ENCODE measurements at places on chromosomes 6 and 20. TPM values are rescaled to one million over a fixed set of nuclear protein-coding genes. Genes with fewer than 3 reads are reported as not detected.

Gene TCF21
- total RNA-seq = not detected

- no peaks in the 10 kb centered on the region for H3K27me3 ChIP-seq
- no peak for DNase-seq
- no peak overlapping the region for H3K27ac ChIP-seq
- no peaks in the 10 kb centered on the region for H3K36me3 ChIP-seq
- no peaks in the 10 kb centered on the region for H3K4me1 ChIP-seq
Measured at GRCh38 chr6:40854592-40854991, 184.4 kb downstream of the UNC5CL start.

DNA sequence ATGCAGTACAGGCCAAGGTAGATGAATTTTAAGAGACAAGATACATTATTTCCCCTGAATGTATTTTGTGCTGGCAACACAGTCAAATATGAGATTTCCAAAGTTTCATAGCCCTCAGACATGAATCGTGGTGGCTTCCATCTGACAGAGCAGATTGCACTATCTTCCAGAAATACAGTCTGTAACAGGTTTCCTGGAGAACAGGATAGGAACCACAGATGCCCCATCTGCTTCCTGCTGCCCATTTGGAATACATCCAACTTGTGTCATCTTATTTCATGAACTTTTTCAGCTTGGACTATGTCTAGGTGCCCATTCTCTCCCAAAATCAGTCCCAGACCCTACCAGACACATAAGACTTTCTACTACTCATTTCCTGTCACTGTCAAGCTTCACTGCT is 426.0 kb downstream of the KIF16B start:
- no peaks in the 10 kb centered on the region for H3K4me1 ChIP-seq
- no peak for DNase-seq
- no peaks in the 10 kb centered on the region for H3K27me3 ChIP-seq

DNA sequence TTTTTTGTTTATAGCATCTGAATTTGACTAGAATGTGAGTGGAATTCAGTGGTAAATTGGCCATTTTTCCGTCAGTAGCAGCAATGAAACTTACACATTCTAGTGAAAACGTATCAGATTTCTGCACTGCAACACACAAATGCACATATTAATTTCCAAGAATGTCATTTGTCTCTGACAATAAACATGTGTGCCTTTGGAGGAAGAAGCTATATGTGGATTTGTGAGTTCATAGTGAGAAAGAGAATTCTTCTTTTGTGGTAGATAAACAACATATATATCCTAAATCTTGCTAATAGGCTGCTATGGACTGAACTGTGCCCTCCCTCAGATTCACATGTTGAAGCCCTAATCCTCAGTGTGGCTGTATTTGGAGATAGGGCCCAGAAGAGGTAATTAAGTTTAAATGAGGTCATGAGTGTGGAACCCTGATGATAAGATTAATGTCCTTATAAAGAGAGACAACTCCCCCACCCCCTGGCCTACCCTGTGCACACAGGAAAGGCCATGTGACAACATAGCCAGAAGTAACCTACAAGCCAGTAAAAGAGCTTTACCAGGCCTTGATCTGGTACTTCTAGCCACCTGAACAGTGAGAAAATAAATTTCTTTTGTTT is 200.2 kb upstream of the EYA4 start:
- no peak overlapping the region for H3K27ac ChIP-seq
- no peaks in the 10 kb centered on the region for H3K27me3 ChIP-seq
- no peaks in the 10 kb centered on the region for H3K4me1 ChIP-seq
- H3K36me3 ChIP-seq = no peaks in the 10 kb centered on the region
- DNase-seq = no peak

DNA sequence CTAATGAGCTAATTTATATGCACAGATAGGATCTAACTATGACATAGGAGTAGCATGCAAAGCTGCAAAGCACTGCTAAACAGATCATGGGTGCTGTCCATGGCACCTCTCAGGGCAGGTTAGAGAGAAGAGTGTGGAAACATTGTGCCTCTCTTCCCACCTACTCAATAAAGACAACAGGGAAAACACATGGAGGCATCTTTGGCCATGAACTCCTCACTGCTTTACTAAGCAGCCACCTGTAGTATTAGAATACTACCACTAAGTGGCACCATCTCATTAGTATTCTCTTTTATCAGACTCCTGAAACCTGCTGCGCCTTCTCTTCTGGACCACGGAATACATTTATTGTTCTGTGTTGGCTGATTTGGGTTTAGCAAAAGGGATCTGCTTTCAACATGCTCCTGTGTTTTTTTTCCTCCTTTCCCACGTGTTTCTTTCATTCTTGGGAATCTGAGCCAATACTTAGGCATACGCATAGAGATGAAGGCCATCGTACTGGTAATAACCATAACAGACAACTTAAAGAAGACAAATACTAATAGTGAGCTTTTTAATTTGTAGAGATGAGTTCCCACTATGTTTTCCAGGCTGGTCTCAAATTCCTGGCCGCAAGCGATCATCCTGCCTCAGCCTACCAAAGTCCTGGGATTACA is 9.4 kb upstream of the HDDC2 start:
- H3K27ac ChIP-seq = no peak overlapping the region
- H3K27me3 ChIP-seq = peaks cover 7% of the 10 kb centered on the region
- H3K4me1 ChIP-seq = no peaks in the 10 kb centered on the region

GRCh38 chr6:156866220-156867015 is 89.2 kb downstream of the ARID1B start:
- no peaks in the 10 kb centered on the region for H3K36me3 ChIP-seq
- H3K4me1 ChIP-seq = peaks cover 61% of the 10 kb centered on the region
- DNase-seq = no peak
- H3K27ac ChIP-seq = no peak overlapping the region
- H3K4me3 ChIP-seq = no peak overlapping the region
- no peaks in the 10 kb centered on the region for H3K27me3 ChIP-seq

DNA sequence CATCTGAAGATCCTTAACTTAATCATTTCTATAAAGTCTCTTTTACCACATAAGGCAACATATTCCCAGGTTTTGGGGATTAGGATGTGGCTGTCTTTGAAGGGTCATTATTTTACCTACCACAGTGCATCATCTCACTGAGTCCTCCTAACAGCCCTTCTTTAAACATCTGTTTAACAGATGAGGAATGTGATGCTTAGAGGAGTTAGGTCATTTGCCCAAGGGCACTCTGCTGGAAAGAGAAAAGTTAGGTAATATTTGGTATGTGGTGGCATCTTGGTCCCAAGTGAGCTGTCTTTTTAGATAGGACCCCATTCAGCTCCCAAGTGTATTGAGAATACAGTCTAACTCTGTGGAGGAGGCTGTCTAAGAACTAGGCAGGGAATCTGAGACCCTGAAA is 11.0 kb downstream of the MMP24 start:
- no peaks in the 10 kb centered on the region for H3K4me1 ChIP-seq
- no peak for DNase-seq
- no peaks in the 10 kb centered on the region for H3K27me3 ChIP-seq

Gene KHDC1
- 1.7 TPM for total RNA-seq

- H3K27me3 ChIP-seq = no peaks in the 10 kb centered on the region
- H3K36me3 ChIP-seq = no peaks in the 10 kb centered on the region
- H3K4me1 ChIP-seq = no peaks in the 10 kb centered on the region
- no peak overlapping the region for H3K4me3 ChIP-seq
- no peak overlapping the region for H3K27ac ChIP-seq
- no peak for DNase-seq
Measured at GRCh38 chr6:74964871-74965441, 240.9 kb downstream of the COL12A1 start.

Gene SRXN1
- total RNA-seq = 7.4 TPM

DNA sequence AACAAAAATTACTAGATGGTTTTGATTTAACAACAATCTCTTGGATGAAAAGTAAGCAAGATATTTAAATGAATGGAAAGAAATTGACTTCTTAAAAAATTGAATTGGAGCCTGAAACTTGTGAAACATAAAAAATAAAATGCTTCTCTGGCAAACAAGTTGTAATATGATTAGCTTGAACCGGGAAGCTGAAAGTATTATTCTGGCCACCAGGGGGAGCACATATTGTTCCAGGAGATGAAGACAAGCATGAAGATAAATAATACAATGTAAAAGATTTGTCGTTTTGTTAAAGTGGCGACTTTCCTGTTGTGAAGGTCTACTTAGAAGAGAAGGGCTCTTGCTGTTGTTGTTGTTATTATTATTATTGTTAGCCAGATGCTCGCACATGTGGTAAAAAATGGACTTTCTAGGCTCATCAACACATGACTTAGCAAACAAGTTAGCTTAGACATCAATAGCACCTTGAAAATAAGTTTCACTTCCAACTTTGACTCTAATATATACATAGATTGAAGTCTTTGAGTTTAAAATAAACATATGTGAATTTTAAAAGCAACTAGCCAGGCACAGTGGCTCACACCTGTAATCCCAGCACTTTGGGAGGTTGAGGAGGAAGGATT is 14.2 kb downstream of the PAX1 start:
- H3K4me3 ChIP-seq = no peak overlapping the region
- no peak overlapping the region for H3K27ac ChIP-seq
- peak; percentile 6 for DNase-seq
- no peaks in the 10 kb centered on the region for H3K4me1 ChIP-seq

Gene EDN1
- 0.28 TPM for total RNA-seq

GRCh38 chr20:56002908-56003800 is 2.2 kb downstream of the CBLN4 start:
- H3K36me3 ChIP-seq = no peaks in the 10 kb centered on the region
- H3K4me1 ChIP-seq = no peaks in the 10 kb centered on the region
- no peaks in the 10 kb centered on the region for H3K27me3 ChIP-seq
- DNase-seq = no peak
- no peak overlapping the region for H3K27ac ChIP-seq

- no peaks in the 10 kb centered on the region for H3K27me3 ChIP-seq
- H3K36me3 ChIP-seq = no peaks in the 10 kb centered on the region
- no peak for DNase-seq
- H3K4me1 ChIP-seq = no peaks in the 10 kb centered on the region
- H3K4me3 ChIP-seq = no peak overlapping the region
Measured at GRCh38 chr20:48461091-48461734, 366.6 kb downstream of the PREX1 start.

Gene ADTRP
- total RNA-seq = 8.0 TPM

DNA sequence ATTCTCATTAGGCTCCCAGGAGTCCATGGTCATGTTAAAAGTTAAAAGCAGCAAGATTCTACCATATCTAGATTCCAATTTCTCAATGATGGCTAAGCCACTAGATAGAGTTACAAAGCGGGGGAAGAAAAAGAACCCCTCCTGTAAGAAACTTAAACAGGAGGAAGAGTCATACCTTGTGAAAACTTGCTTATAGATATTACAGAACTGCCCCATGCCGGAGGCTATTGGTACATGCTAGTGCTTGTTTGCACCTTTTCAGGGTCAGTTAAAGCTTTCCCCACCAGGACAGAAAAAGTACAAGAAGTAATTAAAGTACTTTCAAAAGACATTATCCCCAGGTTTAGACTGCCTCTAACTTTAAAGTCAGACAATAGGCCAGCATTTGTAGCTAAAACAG is 15.5 kb upstream of the GSTA3 start:
- H3K36me3 ChIP-seq = no peaks in the 10 kb centered on the region
- no peak overlapping the region for H3K4me3 ChIP-seq
- no peaks in the 10 kb centered on the region for H3K4me1 ChIP-seq
- H3K27me3 ChIP-seq = no peaks in the 10 kb centered on the region

DNA sequence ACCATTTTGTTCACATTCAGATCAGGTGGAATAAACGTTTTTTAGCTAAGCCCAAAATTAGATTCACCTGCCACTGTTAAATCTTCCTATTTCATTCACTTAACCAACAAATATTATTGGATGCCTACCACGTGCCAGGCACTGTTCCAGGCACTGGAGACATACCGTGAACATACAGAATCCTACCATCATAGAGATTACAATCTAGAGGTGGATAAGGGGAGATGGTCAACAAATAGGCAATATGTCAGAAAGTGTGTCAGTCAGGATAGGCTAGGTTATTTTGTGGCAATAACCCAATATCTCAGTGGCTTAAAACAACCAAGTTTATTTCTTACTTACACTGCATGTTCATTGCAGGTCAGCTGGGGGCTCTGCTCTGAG is 58.7 kb upstream of the REV3L start:
- H3K4me1 ChIP-seq = peaks cover 4% of the 10 kb centered on the region
- no peak overlapping the region for H3K27ac ChIP-seq
- no peaks in the 10 kb centered on the region for H3K27me3 ChIP-seq
- H3K4me3 ChIP-seq = no peak overlapping the region
